ENCODE measurements at places on chromosomes 7 and 10.
A peak's percentile ranks its signal among the peaks of the same experiment; 100 is the strongest.

GRCh38 chr7:45196374-45196773 lies 38.8 kb downstream of the RAMP3 start:
- no peak for DNase-seq

- DNase-seq = peak; percentile 44
Measured at GRCh38 chr7:7329326-7329725, 147.0 kb downstream of the C1GALT1 start.

DNA sequence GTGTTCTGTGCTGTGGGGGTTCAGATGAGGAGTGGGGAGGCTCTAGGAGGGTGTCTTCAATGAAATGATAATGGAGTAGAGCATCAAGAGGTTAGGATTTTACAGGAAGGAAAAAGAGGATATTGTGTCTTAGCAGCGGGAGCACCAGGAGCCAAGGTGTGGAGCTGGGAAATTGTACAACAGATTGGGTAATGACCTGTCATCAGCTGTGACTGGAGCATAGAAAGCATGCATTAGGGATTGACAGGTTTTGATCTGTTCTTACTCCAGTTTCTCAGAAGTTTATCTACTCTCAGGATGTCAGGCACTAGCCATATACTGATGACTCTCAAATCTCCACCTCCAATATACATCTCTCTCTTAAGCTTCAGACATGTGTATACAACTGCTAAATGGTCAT lies 196.9 kb downstream of the ARHGAP12 start:
- DNase-seq = no peak

GRCh38 chr10:83917537-83918506 lies 221.5 kb upstream of the GHITM start:
- peak; percentile 57 for DNase-seq

DNA sequence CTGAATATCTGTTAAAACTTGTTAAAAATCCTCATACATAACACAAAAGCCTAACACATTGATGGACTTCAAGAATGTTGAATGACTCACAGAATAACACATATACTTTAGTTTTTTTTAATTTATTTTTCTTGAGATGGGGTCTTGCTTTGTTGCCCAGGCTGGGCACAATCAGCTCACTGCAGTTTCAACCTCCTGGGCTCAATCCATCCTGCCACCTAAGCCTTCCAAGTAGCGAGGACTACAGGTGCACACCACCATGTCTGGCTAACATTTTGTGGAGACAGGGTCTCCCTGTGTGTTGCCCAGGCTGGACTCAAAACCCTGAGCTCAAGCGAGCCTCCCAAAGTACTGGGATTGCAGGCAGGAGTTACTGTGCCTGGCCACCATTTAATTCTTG lies 28.1 kb downstream of the SUV39H2 start:
- no peak for DNase-seq

DNA sequence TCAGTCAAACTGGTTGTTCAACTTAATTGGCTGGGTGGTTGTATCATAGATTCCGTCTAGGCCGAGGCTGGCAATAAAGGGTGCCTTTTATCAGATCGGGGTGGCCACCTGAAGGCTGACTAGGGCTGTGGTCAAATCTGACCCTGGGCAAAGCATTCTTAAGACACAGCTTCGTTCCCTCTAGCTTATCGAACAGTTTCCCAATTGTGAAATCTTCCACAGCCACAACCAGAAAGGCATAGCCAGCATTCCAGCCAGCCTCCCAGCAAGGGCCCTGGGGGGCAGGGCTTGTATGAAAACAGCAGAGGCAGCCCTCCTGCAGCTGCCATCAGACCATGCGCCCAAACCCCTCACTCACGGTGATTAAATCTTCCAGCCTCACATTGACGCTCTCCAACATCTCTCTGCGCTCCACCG lies 42.5 kb upstream of the TMEM213 start:
- peak; percentile 29 for DNase-seq

GRCh38 chr7:131369354-131369753 lies 41.7 kb downstream of the MKLN1 start:
- no peak for DNase-seq

GRCh38 chr10:50322077-50322476 lies 70.8 kb upstream of the ASAH2 start:
- no peak for DNase-seq

DNA sequence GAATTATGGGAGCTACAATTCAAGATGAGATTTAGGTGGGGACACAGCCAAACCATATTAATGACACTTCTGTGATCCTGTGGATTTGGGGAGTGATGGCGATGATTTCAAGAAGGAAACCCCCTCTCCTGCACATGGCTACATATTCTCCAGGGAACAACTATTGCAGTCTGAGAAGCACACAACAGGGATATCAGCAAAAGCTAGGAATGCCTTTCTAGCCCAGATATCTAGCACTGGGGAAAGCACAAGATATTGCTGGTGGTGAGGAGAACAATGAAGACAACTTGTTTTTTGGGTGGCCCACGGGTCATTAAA lies 24.3 kb downstream of the EPDR1 start:
- no peak for DNase-seq

GRCh38 chr10:110827410-110827809 lies 44.3 kb upstream of the PDCD4 start:
- DNase-seq = no peak

GRCh38 chr7:39540320-39540719 lies 25.9 kb upstream of the YAE1 start:
- DNase-seq = no peak

GRCh38 chr10:84845628-84846261 lies 517.4 kb downstream of the CCSER2 start:
- peak; percentile 49 for DNase-seq

GRCh38 chr7:47512481-47513176 lies 69.3 kb downstream of the TNS3 start:
- peak; percentile 45 for DNase-seq

DNA sequence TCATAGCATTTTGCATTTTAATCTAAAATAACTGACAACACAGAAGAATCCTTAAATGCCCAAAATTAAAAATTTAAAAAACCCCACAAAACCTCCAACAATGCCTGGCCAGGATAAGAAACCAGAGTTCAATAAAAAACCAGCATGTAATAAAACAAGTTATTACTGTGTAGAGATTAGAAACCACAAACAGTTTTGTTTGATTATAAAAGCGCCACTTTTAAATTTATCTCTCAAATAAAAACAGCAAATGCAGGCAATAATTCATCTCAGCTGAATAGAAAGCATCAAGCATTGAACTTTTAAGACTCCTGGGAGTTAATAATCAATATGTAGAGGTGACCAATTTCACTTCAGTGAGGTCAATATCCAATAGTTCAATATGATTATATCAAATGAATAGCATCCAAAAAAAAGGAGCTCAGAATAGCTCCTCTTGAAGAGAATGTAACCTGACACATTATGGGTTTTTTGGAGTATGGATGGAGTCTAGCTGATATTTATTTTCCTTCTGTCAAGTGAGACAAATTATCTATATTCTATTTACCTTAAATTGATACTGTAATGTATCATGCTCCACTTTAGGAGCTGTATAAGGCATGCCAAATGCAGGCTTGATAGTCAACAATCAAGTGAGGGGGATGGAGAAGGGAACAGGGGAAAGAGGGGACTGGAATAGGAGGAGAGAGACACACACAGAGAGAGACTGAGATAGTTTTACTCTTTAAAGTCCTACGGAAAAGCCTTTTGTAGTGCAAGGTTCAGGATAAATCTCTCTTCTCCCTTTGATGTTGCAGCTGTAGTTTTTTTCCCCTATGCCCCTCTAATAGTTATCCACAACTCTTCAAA lies 130.9 kb downstream of the RSU1 start:
- DNase-seq = no peak

GRCh38 chr7:6419310-6419773 lies 28.4 kb downstream of the DAGLB start:
- no peak for DNase-seq

DNA sequence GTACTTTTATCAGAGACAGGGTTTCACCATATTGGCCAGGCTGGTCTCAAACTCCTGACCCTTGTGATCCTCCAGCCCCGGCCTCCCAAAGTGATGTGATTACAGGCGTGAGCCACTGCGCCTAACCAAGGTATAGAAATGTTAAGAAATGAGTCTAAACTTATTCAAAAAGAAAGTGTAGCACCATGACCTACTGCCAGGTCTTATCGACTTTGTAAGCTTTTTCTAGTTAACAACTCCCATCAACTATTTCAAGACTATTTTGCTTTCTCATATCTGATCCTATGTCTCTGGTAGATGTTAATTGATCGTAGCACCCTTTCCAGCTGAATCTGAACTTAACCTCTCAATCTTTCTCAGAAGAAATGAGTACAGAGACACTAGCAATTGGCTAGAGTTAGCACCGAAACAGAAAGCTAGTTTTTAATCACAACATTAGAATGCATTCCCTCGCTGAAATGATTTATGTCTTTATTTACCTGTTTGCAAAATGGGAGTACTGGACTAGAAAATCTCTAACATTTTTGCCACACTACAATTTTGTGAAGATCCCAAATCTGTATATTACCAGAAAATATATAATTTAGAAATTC lies 114.0 kb upstream of the HGF start:
- no peak for DNase-seq

DNA sequence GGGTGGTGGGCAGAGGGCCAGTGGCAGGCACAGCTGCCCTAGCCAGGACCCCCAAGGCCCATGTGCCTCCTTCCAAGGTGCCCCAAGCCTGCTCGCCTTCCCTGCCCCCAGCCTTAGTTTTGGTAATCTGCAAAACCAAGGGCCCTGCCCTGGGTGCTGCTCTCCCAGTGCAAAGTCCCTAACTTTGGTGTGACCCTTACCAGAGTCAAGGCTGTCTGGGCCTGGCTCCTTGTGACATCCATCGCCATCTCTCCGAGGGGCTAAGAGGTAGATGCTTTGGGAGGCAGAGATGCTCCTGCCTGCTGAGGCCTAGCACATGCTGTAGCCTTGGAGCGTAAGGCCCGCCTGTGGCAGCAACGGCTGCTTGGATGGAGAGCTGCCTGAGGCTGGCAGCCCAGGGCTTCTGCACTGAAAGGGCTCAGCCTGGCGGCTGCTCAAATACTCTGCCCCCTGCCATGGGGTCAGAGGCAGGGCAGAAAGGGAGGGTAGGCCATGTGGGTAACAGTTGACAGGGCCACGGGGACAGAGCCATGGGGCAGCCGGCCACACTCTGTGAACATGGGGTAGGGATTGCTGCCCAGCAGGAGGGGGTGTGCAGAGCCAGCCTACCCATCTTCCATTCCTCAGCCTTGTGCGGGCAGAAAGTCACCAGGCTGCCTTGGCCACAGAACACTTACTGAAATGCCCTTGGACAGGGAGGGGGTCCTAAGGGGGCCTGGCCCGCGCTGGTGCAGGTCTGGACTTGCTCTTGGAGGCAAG lies 17.9 kb upstream of the MYL7 start:
- no peak for DNase-seq

DNA sequence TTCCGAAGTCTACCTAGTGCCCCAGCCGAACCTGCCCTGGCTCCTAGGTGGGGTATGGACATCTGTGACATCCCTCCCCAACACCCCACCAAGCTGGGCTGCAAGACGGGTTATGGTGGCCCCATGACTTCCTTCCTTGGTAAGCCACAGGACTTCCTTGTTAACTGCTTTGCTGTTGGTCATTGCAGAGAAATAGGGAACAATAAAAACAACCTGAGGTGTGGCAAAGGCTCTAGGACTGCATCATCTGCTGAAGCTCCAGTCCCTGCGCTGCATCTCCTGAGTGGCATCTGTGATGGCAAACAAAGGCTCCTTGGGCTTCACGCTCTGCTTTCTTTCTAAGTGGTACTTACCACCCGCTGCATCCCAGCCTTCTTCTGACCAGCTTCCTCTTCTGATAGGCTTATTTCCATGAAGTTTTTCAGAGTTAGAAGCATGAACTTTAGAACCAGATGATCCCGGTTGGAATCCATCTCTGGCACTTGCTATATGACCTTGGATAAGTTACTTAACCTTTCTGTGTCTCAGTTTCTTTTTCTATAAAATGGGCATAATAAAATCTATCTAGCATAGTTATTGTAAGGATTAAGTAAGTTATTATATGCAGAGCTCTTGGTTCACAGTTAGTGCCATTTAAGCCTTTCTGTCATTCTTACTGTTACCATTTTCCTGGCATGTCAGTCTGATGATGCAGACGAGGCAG lies 216.8 kb downstream of the RPS24 start:
- DNase-seq = no peak

GRCh38 chr10:126185676-126186447 lies 202.4 kb downstream of the ADAM12 start:
- DNase-seq = no peak

DNA sequence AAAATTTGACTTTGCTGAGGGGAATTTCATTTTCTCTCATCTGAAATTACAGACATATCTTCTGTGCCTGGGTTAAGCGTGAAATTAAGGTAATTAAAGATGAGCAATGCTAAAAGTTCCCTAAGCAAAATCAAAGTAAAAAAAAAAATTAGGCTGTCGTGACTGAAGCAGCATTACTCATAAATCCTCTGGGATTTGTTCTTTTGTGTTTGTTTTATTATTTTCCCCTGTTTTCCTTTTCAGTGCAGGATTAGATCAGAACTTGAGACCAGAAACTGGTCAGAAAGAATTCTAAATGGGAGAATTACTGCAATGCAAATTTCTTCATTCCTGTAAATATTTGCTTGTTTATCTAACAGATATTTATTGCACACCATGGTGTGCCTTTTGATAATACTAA lies 141.4 kb upstream of the BET1 start:
- DNase-seq = no peak

GRCh38 chr7:151462306-151462779 lies 22.4 kb upstream of the CRYGN start:
- no peak for DNase-seq

- peak; percentile 63 for DNase-seq
Measured at GRCh38 chr10:6114805-6115341, 26.0 kb downstream of the RBM17 start.

GRCh38 chr10:68053553-68053952 lies 21.5 kb downstream of the HERC4 start:
- no peak for DNase-seq

DNA sequence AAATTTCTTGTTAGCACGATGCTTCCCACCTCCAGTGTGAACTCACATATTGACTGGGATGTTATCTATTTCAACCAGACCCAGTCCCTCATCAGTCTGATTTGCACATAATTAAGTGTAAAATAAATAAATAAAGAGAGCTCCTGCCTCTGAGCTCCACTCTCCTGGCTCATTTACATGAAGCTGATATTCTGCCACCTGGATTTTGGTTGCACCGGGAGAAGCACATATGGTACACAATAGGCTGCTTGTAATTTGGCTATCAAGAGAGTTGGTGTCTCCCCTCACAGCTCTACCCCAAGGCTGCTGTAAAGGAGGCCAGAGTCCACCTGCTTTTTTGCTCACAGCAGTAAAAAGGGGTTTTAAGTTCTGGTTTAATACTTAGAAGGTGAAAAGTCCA lies 610.5 kb downstream of the KCNMA1 start:
- no peak for DNase-seq

- DNase-seq = no peak
Measured at GRCh38 chr10:49297818-49298670, 926 bp upstream of the C10orf71 start.

Data from T47D (cell line).